IgD-negative memory B cell (primary cell): ENCODE measurements at places on chromosomes 13 and 19. TPM values are rescaled to one million over a fixed set of nuclear protein-coding genes. Genes with fewer than 3 reads are reported as not detected.

The PPFIA3 gene
- polyA plus RNA-seq, result not detected

The LIN37 gene
- polyA plus RNA-seq, result 8.2 TPM

The SIGLEC5 gene
- polyA plus RNA-seq, result not detected

The MEGF8 gene
- 0.90 TPM for polyA plus RNA-seq

The RASL11A gene
- polyA plus RNA-seq, result 3.6 TPM

The LRG1 gene
- polyA plus RNA-seq, result 0.81 TPM

The RNF225 gene
- not detected for polyA plus RNA-seq

The CPAMD8 gene
- 5.1 TPM for polyA plus RNA-seq

The FREM2 gene
- polyA plus RNA-seq, result not detected

The KLK10 gene
- polyA plus RNA-seq, result not detected

The TIMM29 gene
- 31.1 TPM for polyA plus RNA-seq

The PPP1R13L gene
- polyA plus RNA-seq, result 1.6 TPM

The MRPL54 gene
- 138 TPM for polyA plus RNA-seq

The PNMA8A gene
- not detected for polyA plus RNA-seq

The KASH5 gene
- polyA plus RNA-seq, result not detected

The DCT gene
- not detected for polyA plus RNA-seq

The NLRP9 gene
- polyA plus RNA-seq, result not detected

The MPHOSPH8 gene
- polyA plus RNA-seq, result 19.8 TPM

The SIGLEC6 gene
- polyA plus RNA-seq, result 27.6 TPM

The PCDH20 gene
- polyA plus RNA-seq, result not detected

The GNA15 gene
- not detected for polyA plus RNA-seq

The IGSF23 gene
- polyA plus RNA-seq, result not detected

The CEACAM4 gene
- not detected for polyA plus RNA-seq

The KLF1 gene
- not detected for polyA plus RNA-seq

The ZNF181 gene
- polyA plus RNA-seq, result 28.3 TPM

The ZNF610 gene
- polyA plus RNA-seq, result 1.7 TPM

The CERS1 gene
- polyA plus RNA-seq, result not detected

The THSD1 gene
- 0.15 TPM for polyA plus RNA-seq

The MEDAG gene
- not detected for polyA plus RNA-seq

The TLE6 gene
- 0.16 TPM for polyA plus RNA-seq

The C1QTNF9B gene
- polyA plus RNA-seq, result not detected

The SHISA7 gene
- polyA plus RNA-seq, result not detected

The NLRP7 gene
- 1.4 TPM for polyA plus RNA-seq

The CADM4 gene
- not detected for polyA plus RNA-seq

The TNFSF9 gene
- 14.7 TPM for polyA plus RNA-seq

The ZNF836 gene
- polyA plus RNA-seq, result 14.0 TPM

The MUC16 gene
- polyA plus RNA-seq, result not detected

The ZNF17 gene
- 5.4 TPM for polyA plus RNA-seq

The TEX29 gene
- not detected for polyA plus RNA-seq

The ZNF578 gene
- polyA plus RNA-seq, result 1.5 TPM

The CCDC194 gene
- not detected for polyA plus RNA-seq

The ICAM4 gene
- polyA plus RNA-seq, result 0.81 TPM

The MTMR6 gene
- 10.0 TPM for polyA plus RNA-seq

The FAM216B gene
- polyA plus RNA-seq, result not detected

The FBXO17 gene
- polyA plus RNA-seq, result not detected

The LIM2 gene
- polyA plus RNA-seq, result 0.24 TPM

The ZFP30 gene
- 2.4 TPM for polyA plus RNA-seq

The KIRREL2 gene
- not detected for polyA plus RNA-seq

The GFY gene
- polyA plus RNA-seq, result not detected
